ENCODE measurements at places on chromosomes 4 and X. TPM values are rescaled to one million over a fixed set of nuclear protein-coding genes. Genes with fewer than 3 reads are reported as not detected.

TEX13B gene
- not detected for polyA plus RNA-seq

ARR3 gene
- 0.60 TPM for polyA plus RNA-seq

PQBP1 gene
- polyA plus RNA-seq: 77.5 TPM

GLOD5 gene
- polyA plus RNA-seq: 22.7 TPM

CDX4 gene
- not detected for polyA plus RNA-seq

TIMP1 gene
- 60.1 TPM for polyA plus RNA-seq

MAGEB2 gene
- polyA plus RNA-seq: not detected

GAGE12H gene
- polyA plus RNA-seq: not detected

CHM gene
- polyA plus RNA-seq: 8.4 TPM

DNA sequence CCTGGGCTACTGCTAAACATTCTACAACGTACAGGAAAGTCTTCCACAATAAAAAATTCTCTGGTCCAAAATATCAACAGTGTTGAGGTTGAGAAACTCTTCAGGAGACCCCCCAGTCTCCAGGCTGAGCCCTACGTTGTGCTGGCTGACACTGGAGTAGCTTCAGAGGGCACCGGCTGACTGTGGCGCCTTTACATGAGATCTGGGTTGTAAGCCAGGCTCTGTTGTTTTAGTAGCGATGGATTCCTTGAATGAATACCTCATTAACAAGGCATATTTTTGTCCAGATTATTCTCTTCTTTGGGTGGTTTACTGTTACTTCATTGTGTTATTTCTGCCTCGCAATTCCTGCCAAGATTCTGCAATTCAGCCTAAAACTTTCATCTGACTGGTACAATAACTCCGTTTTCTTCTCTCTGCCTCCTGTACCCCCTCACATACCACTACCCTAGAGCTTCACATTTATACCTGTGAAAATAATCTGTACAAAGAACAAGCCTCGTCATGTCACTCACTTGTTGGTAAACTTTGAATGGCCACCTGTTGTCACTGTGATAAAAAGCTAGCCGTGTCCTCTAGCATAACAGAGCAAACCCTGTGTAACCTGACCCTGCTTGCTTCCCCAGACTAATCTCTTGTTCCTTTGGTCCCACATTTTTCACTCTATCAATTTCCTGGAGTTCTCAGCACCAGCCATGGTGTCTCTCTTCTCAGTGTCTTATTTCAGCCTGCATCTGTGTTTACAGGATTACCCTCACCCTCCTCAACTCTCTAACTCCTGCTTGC, 1476.1 kb upstream of the TENM3 start:
- DNase-seq: no peak

GRCh38 chr4:185642907-185643306, 107.6 kb upstream of the PDLIM3 start:
- DNase-seq: no peak

- DNase-seq: peak; percentile 25
Measured at GRCh38 chr4:8847331-8847730, 24.3 kb downstream of the HMX1 start.

GRCh38 chr4:153655928-153656327, 28.2 kb upstream of the TLR2 start:
- peak; percentile 74 for DNase-seq

GRCh38 chr4:7770224-7771050, 169.2 kb downstream of the AFAP1 start:
- DNase-seq: peak; percentile 65

DNA sequence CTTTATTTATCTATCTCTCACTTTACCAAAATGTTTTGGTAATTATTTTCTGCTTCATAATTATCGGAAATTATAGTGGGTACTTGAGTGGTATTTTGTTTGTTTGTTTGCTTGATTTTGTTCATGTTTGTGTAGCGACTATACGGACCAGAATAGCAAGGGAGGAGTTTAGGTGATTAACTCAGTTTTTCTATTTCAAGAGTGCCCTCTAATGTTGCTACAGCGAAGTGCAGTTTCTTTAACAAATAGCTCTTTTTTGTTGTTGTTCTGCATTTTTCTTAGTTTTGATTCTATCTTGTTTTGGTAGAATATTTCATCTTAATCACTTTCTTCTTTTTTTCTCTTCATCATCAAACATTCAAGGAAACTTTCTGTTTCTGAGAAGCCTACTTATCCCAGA, 40.8 kb upstream of the QRFPR start:
- no peak for DNase-seq

DNA sequence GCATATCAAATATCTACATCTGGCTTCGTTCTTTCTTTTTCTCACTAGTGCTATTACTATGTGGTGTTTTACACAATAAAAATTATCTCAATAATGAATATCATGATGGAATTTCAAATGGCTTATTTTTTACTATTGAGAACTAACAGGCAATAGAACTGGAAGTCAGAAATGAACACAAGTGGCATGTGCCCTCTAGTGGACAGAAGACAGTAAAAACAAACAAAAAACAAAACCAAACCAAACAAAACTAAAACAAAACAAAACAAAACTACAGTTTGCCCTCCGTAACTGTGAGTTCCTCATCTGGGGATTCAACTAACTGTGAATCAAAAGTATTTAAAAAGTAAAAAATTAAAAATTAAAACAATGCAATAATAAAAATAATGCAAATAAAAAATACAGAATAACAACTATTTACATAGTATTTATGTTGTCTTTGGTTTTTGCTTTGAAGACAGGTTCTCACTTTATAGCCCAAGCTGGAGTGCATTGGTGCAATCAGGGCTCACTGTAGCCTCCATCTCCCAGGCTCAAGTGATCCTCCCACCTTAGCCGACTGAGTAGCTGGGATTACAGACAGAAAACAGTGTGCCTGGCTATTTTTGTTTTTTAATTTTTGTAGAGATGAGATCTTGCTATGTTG, 195.6 kb upstream of the TACR3 start:
- DNase-seq: no peak

DNA sequence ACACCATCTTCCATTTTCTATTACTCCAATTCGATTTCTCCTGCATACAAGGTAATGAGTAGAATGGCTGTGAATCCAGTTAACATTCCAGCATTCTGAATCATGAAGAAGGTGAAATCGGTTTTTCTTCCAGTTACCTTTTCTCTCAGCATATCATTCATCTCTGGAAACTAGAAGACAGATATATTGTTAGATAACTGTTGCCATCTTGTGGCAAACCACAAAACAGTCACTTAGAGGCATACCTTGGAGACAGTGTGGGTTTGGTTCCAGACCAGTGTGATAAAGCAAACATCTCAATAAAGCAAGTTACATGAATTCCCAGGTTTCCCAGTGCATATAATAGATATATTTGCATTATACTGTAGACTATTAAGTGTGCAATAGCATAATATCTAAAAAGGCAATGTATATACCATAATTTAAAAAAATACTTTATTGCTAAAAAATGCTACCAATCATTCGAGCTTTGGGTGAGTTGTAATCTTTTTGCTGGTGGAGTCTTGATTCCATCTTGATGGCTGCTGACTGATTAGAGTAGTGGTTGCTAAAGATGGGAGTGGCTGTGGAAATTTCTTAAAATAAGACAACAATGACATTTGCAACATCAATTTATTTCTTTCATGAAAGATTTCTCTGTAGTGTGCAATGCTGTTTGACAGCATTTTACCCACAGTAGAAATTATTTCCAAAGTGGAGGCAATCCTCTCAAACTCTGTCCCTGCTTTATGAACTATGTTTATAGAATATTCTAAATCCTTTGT, 82.1 kb downstream of the SLC39A8 start:
- no peak for DNase-seq

GRCh38 chr4:168883513-168883912, 126.5 kb downstream of the CBR4 start:
- no peak for DNase-seq

DNA sequence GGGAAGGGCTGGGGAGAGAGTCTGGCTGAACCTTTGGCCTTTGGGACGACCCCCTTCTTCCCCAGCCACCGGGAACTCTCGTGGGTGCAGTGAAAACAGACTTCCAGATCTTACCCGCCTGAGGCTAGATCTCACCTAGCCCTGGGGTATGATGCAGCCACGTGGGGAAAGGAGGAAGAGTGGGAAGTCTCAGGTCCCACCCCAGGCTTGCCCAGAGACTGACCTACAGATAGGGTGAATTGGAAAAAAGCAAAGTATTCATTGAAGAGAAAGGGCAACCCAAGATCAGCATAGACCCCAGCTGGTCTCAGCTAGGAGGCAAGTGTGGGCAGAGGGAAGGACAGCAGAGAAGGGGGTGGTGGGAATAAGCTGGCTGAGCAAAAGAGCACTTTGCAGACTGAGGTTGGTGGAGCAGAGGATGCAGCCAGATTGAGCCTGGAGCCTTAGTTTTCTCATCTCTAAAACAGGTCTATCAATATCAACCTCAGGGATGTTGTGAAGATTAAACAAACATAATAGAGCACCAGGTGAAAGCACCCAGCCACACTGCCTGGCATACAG, 4.2 kb upstream of the EFNB1 start:
- DNase-seq: peak; percentile 24

Measured in sigmoid colon (tissue), 7 donors.